ENCODE measurements at places on chromosomes 6 and 20.

GRCh38 chr20:61937146-61937962 lies 128.3 kb downstream of the TAF4 start:
- no peak for ATAC-seq

DNA sequence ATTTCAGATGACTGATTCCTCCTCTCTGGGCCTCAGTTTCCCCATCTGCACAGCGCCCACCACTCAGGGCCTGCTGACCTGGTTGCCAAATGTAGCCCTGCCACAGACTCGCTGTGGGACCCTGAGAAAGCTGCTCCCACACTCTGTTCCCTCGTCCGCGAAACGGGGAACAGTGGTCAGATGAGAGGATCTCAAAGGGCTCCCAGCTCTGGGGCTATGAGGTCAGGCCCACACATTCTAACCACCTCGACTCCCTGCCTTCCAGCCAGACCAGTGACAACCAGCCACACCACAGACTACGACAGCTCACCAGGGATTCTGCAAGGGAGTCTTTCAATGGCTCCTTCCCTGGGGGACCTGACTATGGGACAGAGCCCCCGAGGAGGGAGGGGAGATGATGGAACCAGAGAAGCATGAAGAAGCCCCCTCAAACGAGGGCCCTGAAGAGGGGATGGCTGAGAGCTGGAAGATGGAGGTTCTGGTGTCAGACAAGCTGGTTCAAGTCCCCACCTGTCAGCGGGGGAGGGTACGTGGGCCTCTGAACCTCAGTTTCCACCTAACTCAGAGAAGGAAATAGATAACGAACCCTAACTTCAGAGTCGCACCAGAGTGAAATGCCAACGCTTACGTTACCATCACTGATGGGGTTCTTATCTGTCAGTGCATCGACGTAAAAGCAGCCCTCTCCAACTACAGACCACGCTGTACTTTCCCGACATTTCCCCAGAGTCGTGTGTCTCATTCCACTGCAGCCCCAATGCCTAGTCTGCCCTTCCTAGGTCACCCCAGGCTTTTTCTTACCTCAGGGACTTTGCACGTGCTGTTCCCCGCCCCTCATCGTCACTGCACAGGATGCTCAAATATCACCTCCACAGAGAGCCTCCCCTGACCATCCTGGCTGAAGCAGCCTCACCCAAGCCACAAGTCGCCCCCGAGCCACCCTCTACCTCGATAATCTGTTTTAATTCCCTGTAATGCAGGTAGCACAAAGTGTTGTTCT lies 60.5 kb downstream of the PREX1 start:
- ATAC-seq = peak; percentile 3

GRCh38 chr6:105932440-105932839 lies 153.7 kb upstream of the PRDM1 start:
- ATAC-seq = no peak

GRCh38 chr20:53929974-53930650 lies 140.3 kb downstream of the BCAS1 start:
- peak; percentile 39 for ATAC-seq

DNA sequence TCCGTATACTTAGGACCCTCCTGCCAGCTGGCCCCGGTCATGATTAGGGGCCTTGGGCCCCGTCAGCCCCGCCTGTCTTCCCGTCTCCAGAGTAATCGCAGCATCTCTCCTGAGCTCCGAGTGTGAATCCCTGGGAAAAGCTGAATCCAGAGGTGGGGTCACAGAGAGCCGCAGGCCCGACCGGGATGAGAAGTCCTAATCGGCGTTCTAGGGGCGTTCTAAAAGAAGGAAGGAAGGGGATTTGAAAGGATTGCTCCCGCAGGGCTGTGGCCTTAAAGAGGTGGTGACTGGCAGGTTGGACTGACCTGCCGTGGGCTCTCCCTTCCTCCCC lies 371 bp downstream of the HMGN4 start:
- ATAC-seq = no peak

GRCh38 chr20:25629816-25630499 lies 6.1 kb upstream of the NANP start:
- ATAC-seq = peak; percentile 73

- ATAC-seq = no peak
Measured at GRCh38 chr20:16104783-16105182, 468.5 kb downstream of the KIF16B start.

GRCh38 chr6:97901531-97901930 lies 618.5 kb upstream of the MMS22L start:
- no peak for ATAC-seq

DNA sequence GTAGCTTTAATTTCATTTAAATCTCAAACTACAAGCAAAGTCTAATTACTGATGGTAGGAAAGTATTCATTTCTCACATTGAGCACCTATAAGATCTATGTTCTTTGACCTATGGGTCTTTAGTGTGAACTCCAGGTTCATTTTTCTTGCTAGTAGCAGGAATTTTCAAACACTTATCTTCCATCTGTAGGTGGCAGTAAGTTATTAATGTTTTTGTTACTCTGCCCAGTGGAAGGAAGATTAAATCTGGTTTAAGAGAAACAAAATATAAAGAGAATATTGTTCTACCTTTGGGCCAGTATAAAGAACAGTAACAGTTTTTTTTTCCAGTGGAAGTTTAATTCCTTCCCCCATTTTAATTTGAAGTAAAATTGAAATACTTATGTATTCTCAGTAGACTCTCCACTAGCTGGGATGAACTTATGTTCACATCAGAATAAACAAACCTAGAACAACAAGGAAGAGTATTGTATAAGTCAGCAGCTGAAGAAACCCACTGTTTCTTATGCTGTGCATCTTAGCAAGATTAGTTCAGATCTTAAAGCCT lies 328.2 kb downstream of the PHF3 start:
- no peak for ATAC-seq

DNA sequence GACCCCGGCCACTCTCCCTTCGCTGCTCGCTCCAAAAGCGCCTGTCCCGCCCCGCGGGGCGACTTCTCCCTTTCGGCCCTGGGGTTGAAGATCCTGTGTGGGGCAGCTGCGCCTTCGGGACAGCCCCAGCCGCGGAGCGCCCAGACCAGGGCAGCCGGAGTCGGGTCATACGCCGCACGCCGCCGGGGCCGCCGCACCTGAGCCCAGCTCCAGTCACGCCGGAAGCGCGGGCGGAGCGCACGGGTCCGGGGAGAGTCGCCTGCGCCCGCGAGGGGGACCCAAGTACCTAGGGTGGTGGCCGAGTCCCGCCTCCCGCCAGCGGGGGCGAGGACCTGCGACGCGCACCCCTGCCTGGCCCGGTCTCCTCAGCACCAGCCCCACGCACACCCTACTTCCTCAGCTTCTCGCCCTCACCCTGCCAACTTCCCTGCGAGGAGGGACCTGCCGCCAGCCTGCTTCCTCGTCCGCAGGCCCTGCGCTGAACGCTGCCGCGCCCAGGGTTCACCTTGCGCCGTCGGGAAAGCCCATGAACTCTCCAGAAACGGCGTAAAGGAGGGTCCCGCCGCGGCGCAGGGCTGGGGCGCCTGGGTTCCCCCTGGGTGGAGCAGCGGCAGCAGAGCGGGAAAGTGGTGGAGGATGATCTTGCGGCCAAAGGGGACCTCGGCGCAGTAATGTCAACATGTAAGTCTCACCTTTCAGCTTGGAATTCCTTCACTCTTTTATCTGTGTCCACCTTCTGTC lies at the start of gene ADGRG6:
TSS of gene ADGRG6 (plus strand) at position 357 of the 741 bp plus-strand sequence. CDS start at position 680, 323 bp downstream.
- ATAC-seq = peak; percentile 58

DNA sequence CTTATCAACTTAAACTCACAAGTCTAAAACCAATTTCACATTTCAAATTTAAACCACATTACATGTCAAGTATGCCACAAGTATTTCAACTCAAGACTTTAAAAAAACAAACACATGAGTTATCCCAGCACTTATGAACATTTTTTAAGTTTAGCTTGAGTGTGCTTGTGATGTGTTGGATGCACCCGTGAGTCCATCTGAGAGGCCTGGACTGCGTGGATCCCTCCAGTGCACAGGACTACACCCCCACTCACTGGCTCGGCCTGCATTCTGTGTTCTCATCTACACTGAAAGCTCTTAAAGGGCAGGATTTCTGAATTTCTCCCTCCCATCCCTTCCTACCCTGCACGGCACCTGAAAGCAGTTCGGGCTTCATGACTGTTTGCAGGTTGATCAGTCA lies 128.8 kb upstream of the CD93 start:
- ATAC-seq = no peak

DNA sequence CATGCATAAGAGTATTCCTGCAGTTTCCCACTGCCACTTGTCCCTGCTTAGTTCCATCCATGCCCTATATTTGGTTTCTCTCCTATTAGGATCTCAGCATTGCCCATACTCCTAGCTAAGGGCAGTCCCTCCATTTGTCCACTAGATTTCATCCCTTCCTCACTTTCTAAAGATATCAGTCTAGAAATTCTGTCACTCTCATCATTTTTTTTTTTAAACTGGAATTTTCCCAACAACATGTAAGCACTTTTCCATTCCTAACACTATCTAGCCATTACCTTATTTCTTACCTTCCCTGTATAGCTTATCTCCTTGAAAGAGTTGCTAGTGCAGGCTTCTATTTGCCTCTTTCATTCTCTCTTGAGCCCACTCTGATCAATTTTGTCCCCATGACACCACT lies 312.2 kb downstream of the BTBD3 start:
- no peak for ATAC-seq

GRCh38 chr6:117344444-117345291 lies 79.3 kb downstream of the VGLL2 start:
- ATAC-seq = no peak

DNA sequence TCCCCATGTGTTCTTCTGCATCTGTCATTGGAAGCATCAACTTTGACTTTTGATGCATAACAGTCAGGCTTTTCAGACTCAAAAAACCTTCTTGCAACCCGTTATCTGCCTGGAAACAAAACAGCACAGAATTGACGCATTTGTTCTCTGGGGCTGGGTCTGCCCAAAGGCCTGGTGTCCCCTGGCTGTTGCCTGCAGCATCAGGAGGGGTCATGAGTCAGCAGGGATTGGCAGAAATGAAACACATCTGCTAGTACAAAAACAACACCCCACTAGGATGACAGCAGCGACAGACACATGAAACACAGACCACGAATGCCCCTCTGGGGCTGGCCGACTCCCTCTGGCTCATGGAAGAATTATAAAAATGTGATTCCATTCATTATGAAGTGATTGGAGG lies 157.6 kb upstream of the INSM1 start:
- no peak for ATAC-seq

GRCh38 chr20:14956538-14956937 lies 619.1 kb upstream of the FLRT3 start:
- ATAC-seq = no peak

DNA sequence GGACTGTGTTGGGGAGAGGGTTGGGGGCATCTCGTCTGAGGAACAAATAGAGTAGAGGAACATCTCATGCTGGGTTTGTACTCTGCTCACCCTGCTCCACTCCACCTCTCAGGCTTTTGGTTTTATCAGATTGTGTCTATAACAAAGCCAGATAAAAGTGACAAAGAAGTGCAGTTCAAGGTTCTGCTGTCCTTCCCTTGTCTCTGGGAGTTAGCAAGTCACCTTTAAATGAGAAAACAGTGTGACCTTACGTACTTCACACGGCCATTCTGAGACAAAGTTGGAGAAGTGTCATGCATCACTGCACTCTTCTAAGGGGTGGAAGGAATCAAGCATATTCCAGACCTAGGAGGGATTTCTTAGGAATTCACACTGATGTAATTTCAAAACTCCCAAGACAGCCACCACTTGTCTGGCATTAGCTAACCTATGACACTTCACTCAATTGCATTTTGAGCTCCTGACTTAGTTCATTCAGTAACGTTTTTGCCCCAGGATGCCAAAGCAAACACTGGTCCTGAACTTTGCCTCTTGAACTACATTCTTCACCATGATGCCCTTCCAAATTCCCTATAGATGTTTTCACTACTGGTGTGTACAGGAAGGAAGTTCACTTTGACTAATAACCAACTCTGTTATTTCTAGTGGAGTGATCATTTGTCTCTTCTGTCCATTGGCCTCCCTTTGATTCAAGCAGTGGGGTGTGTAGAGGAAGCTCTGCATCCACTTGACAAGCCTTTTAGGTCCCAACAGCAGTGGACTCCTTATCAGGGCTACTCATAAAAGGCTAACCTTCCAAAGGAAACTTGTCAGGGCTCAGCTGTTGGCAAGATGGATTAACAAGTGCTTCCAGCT lies 647.6 kb upstream of the FLRT3 start:
- no peak for ATAC-seq

DNA sequence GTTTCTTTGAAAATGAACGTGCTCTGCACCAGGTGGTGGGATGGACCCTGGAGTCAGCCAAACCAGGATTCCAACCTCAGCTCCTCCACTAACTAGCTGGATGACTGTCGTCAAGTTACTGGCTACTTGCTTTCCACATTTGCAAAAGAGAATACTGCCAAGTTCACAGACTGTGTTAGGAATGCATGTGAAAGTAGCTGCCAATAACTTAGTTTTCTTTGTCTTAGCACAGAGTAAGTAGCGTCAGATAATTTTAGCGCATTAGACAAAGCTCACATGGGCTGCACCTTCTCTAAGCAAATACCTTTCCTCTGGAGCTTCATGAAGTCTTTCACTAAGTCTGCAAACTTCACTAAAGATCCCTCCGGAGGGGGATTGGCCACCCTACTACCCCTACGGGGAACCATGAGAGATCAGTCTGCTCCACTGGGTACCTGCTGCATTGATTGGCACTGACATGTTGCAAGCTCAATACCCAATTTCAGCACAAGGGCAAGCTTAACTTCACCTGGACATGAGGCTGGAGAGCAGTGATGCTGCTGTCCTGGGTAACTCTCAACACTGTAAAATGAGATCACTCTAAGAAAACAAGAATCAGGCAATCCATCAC lies 113.9 kb downstream of the MBOAT1 start:
- no peak for ATAC-seq

DNA sequence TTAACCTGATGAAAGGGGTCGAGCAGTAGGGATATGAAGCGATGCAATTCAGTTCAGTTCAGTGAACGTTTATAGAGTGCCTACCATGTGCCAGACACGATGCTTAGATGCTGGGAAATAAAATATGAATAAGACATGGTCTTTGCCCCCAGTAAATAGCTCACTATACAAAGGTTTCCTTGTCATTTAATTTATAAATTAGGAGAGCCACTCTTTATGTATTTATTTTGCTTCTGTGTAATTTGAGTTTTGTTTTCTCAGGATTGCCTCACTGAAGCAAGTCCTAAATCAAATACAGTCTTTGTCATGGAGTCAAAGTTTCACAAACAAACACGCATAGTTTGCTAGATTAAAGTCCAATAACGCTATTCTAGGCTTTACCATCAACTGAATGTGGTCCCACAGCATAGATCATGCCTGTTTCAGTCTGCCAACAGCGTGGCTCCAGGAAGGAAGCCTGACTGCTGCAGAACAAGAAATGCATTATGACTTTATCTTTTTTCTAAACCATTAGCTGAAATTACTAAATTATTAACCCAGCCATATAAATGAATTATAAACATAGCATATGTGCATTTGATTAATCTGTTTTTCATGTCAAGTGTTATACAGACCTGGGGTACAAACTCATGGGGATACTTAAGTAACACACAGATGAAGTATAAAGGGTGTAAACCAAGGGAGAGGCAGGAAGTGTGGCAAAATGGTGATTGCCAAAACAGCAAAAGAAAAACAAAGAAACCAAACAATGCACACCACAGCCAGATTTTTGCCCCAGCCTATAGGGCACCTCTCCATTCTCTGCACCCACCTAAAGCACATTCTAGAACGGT lies 29.8 kb upstream of the CCN2 start:
- no peak for ATAC-seq

Measured in activated CD4-positive, CD25-positive, alpha-beta regulatory T cell treated with anti-CD3 and anti-CD28 coated beads, Interleukin-2, amount 50 U/mL, for 24 hours (primary cell).